ENCODE measurements at places on chromosomes 3 and 15.

DNA sequence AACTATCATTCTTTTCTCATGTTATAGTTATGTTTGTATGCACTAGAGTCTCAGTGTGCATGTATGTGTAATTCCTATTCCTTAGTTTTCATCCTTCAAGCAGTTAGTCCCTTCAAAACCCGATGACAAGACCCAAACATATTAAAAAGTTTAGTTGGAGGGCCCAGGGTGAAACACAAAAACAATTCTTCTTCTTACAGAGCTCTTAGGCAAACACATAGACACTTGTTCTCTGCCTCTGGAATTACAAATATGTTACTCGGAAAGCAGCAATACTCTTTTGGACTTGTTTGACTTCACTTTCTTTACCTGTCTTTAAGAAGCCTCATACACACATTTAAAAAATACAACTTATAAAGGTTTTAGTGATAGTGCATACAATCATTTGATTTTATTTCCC is 763 bp upstream of the CNTN6 start:
- no peak for DNase-seq

DNA sequence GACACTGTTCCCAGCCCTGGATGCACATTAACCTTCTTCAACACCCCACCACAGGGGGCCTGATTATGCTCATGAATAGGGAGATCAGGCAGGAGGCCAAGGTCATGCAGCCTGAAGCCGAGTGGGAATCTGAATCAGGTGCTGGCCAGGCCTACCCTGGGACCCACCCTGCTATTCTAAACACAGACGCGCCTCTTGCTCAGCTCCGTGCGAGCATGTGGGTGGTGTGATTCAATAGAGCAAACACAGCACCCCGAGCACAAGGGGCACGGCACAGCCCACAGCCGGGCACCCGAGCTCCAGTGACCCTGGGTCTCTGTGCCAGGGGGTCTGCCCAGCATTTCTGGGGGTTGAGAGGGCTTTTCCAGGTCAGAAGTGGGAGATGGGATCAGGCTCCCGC is 24.6 kb upstream of the GRIP2 start:
- DNase-seq, result no peak

- DNase-seq, result no peak
Measured at GRCh38 chr15:101599091-101599490, 53.1 kb downstream of the TM2D3 start.

GRCh38 chr3:24683633-24684384 is 189.2 kb upstream of the THRB start:
- DNase-seq, result peak; percentile 28

GRCh38 chr15:60527456-60527855 is 48.5 kb upstream of the ICE2 start:
- DNase-seq, result no peak

- DNase-seq, result no peak
Measured at GRCh38 chr15:100236981-100237720, 104.6 kb downstream of the ADAMTS17 start.

- no peak for DNase-seq
Measured at GRCh38 chr15:67947254-67948039, 106.7 kb upstream of the PIAS1 start.

- DNase-seq, result no peak
Measured at GRCh38 chr15:65927545-65927944, 58.3 kb downstream of the RAB11A start.

DNA sequence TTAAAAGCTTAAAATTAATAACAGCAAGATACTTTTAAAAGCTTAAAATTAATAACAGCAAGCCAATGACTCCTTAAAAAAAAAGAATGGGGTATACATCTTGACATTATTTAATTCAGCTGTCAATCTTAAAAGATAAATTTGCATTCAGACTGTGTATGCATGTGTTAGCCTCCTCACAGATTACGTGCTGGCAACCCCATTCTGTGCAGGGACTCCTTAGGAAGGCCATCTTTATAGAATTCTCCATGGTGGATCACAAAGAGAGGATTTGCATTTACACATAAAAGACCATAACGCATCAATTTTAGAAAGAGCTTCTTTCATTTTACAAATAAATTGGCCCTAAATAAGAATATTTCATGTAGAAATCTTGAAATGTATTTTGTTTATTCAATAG is 87.2 kb downstream of the B3GALNT1 start:
- no peak for DNase-seq

GRCh38 chr3:195834675-195835583 is 23.2 kb upstream of the MUC4 start:
- DNase-seq, result no peak

GRCh38 chr3:11619461-11619860 is 24.3 kb downstream of the VGLL4 start:
- no peak for DNase-seq

DNA sequence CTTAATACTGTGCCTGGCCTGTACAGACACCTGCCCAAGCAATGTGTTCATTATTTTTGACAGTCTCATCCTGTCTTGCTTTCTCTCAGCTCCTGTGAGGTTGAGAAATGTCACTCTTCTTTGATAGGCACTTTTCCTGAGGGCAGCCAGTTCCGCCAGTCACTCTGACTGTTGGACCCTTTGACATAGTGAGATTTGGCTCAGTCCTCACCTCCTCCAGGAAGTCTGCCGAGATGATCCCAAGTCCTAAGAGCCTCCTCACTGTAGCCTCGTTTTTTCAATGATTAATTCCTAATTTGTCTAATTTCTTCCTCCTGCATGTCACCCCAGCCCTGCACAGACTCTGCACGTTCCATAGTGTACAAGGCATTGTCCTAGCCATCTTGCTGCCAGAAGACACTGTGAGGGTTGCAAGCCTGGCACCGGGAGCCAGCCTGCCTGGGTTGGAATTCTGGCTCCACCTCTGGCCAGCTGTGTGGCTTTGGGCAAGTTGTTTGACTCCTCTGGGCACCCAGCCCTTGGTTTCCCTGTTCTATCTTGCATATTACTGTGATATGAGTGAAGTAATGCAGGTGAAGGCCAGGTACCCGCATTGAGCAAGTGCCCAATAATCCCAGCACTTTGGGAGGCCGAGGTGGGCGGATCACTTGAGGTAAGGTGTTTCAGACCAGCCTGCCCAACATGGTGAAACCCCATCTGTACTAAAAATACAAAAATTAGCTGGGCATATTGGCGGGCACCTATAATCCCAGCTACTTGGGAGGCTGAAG is 24.3 kb downstream of the RPLP1 start:
- no peak for DNase-seq

Data from HCT116 (cell line).